ENCODE measurements at places on chromosomes 1 and 21. TPM values are rescaled to one million over a fixed set of nuclear protein-coding genes. Genes with fewer than 3 reads are reported as not detected.

The FBXO44 gene
- 27.3 TPM for total RNA-seq

The MAP1LC3C gene
- not detected for total RNA-seq

DNA sequence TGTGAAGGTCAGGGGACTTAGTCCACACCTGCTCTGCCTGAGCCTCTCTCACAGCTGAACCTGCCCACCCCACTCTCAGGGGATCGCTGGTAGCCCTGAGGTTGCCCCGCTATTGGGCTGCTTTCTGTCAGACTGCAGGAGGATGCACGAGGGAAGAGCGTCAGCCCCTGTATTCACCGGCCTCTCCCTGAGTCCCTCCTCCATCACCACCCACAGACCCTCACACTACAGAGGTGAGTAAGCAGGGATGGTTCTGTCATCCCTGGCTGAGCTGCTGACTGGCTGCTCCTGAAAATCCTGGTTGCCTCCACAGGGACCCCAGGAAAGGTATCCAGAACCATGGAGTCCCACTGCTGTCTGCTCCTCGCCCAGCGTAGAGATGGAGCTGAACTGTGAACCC lies 118.7 kb downstream of the SYT2 start:
- no peak for DNase-seq

The TENT5C gene
- total RNA-seq: 6.6 TPM

DNA sequence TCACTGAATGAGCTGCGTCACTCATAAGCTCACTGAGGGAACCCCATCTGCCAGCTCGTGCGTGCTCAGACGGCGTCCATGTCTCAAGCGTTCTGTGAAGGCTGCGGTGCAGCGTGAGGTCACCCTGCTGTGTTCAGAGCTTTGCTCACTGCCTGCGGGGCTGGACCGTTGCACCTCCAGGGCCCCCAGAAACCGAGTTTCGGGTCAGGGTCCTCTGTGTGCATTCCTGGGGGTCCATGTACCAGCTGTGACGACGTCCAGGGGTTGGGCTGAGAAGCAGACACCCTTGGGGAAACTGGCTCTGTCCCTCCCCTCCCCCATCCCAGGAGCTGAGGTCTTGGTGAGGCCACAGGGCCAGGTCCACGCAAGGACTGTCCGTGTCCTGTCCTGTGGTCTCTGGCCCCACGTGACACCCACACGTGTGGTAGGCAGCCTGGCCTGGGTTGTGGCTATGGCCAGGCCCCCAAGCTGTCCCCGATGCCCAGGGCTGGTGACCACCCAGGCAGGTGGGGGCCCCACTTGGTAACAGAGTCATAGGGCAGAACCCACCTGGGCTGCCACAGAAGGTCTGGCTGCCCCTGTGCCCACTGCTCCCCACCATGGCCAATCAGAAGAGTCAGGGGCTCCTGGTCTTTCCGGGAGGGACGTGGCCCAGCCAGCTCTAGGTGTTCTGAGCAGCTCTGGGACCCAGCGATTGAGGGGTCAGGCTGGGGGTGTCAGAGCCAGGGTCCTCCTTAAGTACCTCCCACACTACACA lies 24.4 kb downstream of the FTCD start:
- no peak for DNase-seq

The UBXN10 gene
- total RNA-seq: 1.3 TPM

The S100A5 gene
- total RNA-seq: 2.0 TPM

DNA sequence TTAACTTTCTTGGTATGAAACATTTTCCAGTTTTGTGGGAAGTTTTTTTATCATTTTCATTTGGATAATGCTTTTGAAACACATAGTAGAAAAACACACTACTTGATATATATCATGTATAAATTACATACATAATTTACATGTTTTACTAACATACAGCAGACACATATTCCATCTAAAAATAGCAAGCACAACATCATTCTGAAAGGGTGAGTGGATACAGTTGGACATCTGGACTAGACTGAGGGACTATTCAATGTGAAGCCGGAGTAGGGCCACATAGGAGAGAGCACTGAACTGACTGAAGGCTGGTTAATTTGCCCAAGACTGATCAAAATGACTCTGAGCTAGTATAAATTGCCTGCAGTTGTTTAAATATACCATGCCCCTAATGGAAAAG lies 11.7 kb downstream of the CDKN2C start:
- no peak for DNase-seq

The SELE gene
- not detected for total RNA-seq

DNA sequence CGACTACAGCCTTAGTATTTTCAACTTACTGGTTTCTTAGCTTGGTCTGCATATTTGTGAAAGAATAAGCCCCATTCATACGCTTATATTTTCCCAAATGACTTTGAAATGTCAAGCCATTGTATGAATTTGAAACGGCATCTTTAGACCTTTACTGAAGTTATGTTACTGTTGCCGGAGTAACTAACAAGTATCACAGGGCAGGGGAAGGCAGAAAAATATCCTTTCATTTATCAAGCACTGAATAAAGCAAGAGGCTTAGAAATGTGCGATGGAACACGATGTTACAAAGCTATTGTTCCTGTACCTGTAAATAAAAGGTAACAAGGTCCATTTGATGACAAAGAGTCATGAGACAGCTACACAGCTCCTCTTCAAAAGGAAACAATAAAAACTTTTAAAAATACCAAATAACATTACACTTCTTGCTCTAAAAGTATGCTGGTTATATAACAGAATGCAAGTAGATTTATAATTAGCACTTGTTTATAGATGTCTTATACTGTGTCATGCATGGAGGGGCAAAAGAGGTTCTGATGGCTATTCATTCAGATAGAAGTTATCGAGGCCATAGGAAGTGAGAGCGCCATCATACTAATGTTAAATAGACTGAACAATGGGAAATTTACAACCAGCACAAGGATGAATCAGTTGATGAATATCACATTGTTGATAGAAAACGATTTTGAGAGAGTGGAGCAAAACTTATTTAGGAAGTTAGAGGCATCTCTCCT lies 322.6 kb downstream of the RGS7 start:
- DNase-seq: no peak

The BCAR3 gene
- 0.72 TPM for total RNA-seq

The DCST1 gene
- total RNA-seq: 0.34 TPM

DNA sequence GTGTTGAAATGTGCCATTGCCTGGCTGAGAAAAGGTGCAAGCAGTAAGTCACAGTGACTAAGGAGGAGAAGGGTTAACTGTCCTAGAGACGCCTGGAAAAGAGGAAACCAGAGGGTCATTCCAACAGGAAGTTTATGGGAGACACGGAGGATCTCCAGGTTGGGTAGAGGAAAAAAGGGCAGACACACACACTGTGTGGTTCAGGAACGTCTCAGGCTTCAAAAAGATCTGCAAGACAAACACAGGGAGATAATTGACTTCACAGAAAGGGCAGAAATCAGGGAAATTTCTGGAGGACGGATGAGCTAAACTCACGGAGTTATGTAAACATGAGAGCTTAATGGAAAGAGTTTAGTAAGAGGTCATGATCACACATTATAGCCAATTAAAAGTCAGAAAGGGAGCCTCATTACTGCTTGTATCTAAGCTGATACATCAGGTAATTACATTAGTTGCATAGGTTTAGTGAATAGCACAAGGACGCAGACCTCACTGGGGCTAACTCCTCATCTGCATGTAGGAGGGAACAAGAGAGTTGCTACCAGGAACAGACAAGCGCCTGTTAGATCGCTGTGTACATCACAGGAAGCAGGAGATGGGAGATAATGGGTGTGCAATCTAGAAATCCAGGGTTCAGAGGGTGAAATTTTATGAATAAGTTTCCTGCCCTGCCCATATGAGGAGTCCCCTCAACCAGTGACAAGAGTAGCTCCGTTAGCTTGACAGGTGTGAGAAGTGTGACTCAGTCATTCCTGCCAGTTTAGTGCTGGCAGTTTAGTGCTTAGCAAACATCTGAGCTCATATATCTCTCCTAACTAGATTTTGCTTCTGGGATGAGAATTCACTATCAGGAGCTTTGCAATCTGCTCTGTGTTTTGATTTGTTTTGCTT lies 96.6 kb upstream of the TNR start:
- DNase-seq: no peak

GRCh38 chr21:43292866-43293142 lies 124.0 kb downstream of the CRYAA start:
- no peak for DNase-seq

- no peak for DNase-seq
Observed at GRCh38 chr1:29599071-29599470, 362.7 kb downstream of the PTPRU start.

DNA sequence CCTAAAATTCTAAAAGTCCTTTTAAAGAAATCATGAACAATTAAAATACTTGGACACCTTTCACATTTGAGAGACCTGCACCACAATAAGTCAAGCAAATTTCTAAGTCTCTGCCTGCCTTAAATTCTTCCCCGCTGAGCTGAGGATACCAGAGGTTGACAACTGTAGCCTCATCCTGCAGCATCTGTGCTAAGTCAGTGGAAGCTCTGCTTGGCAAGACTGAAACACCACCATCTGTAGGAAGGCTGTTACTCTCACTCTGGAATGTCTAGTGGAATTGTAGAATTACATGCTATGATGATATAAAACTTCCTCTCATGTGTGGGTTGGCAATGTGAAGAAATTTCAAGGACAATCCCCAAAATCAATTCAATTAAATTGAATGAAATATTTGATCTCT lies 1756.5 kb downstream of the NCAM2 start:
- DNase-seq: no peak

DNA sequence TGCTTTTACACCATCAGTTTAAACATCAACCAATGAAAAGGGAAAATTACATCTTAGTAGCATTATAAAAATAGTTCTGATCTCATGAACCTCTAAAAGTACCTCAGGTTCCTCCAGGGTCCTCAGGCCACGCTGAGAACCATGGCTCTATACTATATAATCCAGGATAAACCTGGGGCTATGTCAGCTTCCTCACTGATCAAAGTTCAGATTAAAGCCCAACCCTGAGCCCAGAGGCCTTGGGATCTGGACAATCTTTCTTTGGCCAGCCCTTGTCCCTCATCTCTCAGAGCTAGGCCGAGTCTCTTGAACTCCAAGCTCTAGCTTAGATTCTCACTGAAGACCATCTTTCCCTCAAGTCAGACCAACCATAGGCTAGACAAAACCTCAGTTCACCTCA lies 168.3 kb downstream of the PLPP3 start:
- DNase-seq: no peak

The KRTAP19-1 gene
- total RNA-seq: not detected

The CAMTA1 gene
- total RNA-seq: 50.4 TPM

DNA sequence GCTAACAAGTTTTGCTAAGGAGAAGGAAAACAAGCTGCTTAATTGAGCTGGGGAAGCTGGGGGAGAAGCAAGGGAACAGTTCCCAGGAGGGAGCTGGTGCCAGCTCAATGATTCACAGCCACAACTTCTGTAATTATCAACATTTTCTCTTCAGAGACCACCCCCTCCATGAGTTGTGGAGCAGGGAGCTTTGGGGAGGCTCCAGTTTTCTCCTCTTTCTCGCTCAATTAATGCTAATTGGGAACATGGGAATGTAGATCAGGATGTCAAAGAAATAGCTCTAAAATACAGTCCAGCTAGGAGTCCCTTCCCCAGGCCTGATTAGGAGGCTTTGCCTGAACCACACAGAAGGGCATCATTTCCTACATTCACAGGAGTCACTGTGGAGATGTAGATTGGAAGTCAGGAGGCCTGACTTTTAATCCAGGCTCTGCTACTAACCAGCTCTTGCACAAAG lies 12.1 kb upstream of the MNDA start:
- no peak for DNase-seq

DNA sequence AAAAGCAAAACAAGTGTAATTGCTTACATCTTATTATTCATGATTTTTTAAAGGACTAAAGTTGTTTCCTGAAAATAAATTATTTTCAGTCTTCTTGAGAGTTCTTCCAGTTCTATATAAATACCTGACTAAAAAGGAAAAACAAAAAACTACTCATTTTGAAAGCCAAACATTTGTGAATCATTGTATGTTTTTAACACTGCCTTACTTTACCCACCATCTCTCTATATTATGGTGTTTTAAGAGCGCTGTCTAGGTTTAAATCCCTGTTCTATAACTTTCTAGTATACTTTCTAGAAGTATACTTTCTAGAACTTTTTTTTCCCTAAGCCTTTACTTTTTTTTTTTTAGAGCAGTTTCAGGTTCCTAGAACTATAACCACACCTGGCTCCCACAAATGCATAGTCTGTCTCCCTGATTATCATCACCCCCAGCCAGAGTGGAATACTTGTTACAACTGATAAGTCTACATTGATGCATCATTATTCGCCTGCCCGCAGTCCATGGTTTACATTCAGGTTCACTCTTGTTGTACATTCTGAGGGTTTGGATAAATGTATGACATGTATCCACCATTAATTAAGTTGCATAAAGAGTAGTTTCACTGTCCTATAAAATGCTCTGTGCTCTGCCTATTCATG lies 9.8 kb downstream of the RSBN1 start:
- no peak for DNase-seq

DNA sequence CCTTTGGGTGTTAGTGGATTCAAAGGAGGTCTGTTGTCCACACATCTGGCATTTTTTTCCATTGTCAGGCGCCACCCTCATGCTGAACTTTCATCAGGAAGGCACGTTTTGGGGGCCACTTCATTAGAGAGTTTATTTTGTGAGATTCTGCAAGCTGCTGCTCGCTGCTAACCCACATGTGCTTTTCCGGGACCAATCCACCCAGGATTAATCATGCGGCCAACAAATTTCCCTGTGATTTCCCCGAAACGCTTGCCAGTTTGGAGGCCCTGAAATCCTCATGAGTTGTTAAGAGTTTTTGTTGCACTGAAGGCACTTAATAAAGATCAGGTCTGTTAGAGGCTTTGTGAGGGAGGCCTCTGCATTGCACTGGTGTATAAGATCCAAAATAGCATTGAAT lies 2.4 kb downstream of the PDPN start:
- DNase-seq: no peak

- DNase-seq: no peak
Observed at GRCh38 chr1:84089465-84089864, 54.6 kb upstream of the PRKACB start.

GRCh38 chr1:25484096-25484495 lies 53.4 kb downstream of the MACO1 start:
- DNase-seq: no peak

DNA sequence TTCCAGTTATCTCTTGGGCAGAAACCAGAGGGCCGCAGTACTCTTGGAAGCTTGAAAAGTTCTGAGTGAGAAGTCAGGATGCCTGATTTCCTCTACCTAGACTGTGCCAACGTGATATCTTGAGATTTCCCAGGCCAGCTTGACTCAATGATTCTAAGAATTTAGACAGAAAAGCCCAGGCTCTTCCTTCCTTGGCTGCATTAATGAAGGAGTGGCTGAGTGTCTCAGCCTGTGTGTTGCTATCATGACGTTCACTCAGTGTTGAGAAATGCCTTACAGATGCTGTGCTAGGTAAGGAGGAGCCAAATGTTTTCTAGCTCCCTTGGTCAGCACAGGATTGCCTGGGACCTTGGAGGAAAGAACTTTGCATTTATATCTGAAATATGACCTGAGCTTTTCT lies 454.1 kb upstream of the USP24 start:
- no peak for DNase-seq

GRCh38 chr1:225596736-225597135 lies 56.2 kb downstream of the ENAH start:
- no peak for DNase-seq

DNA sequence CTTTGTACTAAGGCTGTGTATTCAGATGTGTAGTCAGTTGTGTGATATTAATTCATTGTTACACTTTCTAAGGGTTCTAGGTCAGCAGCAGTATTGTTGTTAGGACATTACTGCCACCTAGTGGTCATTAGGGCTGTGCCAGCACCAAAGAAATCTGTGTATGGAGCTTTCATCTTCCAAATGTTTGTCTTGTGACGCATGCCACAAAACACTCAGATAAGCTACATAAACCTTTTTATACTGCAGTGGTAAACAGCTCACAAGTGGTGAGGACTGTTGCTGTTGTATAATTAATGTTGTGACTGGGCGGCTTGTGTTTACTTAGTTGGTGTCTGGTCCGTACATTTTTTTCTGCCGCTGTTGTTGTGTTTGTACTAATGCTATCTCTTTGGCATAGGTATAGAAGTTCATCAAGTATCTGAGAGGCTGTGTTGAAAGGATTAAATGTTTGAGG lies 51.7 kb downstream of the S1PR1 start:
- DNase-seq: peak; percentile 68

Data from activated naive CD4-positive, alpha-beta T cell treated with anti-CD3 and anti-CD28 coated beads, Interleukin-2, amount 50 U/mL, for 72 hours (primary cell).